ENCODE measurements at places on chromosomes 4 and X. TPM values are rescaled to one million over a fixed set of nuclear protein-coding genes. Genes with fewer than 3 reads are reported as not detected.

MAGEB17 gene
- total RNA-seq = not detected

VEGFD gene
- total RNA-seq = not detected

EMCN gene
- not detected for total RNA-seq

DNA sequence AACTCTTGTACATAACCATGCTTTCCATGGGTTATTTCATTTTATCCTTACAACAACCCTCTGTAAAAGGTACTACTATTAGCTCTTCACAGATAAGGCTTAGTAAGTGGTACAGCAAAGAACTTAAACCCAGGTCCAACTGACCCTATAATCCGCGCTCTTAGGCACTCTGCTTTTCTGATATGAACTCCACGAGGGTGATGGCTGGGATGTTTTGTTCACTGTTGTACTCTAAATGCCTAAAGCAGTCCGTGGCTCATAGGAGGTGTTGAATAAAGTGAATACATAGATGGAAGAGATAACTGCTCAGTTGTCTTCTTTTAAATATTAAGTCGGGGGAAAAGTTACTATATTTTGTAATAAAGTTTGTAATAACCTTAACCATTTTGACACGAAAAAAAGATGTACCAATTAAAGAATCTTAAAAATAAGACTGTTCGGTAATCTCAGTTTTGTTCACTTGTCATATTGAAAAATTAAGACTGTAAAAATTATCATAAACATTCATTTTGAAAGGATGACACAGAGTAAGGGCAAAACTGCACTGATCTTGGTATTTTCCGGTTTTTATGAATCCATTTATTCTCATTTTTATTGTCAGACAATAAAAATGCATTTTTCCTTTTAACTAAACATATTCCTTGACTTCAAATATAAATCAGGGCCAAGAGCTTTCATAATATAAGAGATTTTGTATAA, 166.5 kb downstream of the FBXW7 start:
- peaks cover 6% of the 10 kb centered on the region for H3K36me3 ChIP-seq
- no peak overlapping the region for H3K4me3 ChIP-seq
- no peak overlapping the region for H3K27ac ChIP-seq
- no peak for DNase-seq
- no peaks in the 10 kb centered on the region for H3K4me1 ChIP-seq

DNA sequence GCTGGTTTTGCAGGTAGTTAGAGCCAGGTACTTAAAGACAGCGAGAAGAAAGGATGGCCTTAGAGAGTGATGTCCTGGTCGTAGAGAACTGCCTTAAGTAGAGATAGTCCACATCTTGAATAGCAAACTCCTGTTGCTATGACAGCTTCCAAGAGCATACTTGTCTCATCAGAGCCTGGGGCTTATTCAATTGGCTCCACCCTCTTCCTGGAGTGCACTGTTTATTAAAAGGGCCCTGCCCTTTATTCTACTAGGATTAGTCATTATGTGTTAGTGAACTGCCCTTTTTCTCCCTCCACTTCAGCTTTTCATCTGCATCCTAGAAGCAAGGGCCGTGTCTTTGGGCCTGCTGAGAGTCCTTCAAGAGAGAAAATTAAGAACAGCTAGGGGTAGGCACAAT, 94.5 kb upstream of the EOLA2 start:
- no peaks in the 10 kb centered on the region for H3K4me1 ChIP-seq
- no peaks in the 10 kb centered on the region for H3K27me3 ChIP-seq
- H3K4me3 ChIP-seq = no peak overlapping the region
- DNase-seq = no peak

DNA sequence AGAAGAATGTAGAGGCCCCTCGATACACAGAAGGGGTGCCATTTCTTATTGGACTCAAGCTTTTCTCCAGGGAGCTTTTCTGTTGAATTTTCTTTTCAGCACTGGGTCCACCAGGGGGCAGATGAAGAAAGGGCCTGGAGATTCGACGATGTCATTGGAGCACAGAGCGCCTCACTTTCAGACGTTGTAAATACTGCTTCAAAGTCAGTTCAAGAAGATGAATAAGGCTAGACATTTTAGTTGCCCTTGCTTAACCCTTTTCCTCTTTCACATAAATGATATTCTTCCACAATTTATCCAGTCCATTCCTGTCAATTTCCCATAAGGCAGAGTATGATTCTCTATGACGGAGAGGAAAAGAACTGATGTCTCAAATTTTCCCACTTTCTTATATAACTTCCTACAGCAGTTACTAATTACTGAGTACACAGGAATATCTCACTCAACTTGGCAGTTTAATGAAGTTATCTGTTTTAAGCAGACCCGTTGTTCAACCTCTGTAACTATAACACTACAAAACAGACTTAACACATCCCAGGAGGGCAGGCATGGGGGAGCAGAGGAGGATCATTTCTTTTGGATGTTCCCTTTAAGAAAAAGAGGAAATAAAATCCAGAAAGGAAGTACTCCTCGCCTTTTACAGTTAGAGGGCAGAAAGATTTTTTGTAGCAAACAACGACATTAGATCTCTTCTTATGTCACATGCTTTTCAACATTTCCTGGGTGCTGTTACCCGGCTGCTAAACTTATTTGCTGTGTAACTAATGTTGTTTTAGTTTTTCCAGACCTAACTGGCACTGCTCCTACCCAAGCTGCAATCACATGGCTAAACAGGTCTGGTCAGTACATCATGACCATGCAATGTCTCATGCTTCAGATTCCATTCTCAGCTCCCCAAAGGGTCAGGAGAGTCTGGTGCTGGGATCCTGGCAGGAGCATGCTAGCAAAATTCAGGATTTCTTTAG, 12.2 kb upstream of the CENPU start:
- H3K4me3 ChIP-seq = no peak overlapping the region
- H3K4me1 ChIP-seq = no peaks in the 10 kb centered on the region
- H3K27me3 ChIP-seq = no peaks in the 10 kb centered on the region
- no peaks in the 10 kb centered on the region for H3K36me3 ChIP-seq
- peak overlapping the region; percentile 30 for H3K27ac ChIP-seq

GRCh38 chr4:109820563-109820962, 5.0 kb downstream of the GAR1 start:
- no peak overlapping the region for H3K4me3 ChIP-seq
- H3K27ac ChIP-seq = no peak overlapping the region
- no peaks in the 10 kb centered on the region for H3K27me3 ChIP-seq
- DNase-seq = no peak

DNA sequence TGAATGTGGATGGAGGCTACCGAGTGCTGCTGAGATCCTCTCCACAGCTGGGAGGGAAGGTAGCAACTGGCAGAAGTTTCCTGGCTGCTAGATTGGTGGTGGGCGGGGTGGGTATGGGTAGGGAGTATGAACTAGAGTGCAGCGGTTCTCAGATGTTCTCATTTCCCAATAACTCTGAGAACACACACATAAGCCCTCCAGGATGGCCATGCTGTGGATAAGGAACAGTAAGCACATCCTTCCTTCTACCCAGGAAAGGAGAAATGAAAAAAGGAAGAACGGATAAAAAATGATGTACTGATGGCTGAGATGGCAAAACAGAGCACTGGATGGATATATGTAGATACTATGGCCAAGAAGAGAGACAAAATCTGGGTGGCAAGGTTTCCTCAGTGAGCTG, 116.0 kb downstream of the ZNF827 start:
- no peak for DNase-seq
- H3K27ac ChIP-seq = no peak overlapping the region
- no peaks in the 10 kb centered on the region for H3K27me3 ChIP-seq
- no peak overlapping the region for H3K4me3 ChIP-seq
- H3K4me1 ChIP-seq = no peaks in the 10 kb centered on the region

DNA sequence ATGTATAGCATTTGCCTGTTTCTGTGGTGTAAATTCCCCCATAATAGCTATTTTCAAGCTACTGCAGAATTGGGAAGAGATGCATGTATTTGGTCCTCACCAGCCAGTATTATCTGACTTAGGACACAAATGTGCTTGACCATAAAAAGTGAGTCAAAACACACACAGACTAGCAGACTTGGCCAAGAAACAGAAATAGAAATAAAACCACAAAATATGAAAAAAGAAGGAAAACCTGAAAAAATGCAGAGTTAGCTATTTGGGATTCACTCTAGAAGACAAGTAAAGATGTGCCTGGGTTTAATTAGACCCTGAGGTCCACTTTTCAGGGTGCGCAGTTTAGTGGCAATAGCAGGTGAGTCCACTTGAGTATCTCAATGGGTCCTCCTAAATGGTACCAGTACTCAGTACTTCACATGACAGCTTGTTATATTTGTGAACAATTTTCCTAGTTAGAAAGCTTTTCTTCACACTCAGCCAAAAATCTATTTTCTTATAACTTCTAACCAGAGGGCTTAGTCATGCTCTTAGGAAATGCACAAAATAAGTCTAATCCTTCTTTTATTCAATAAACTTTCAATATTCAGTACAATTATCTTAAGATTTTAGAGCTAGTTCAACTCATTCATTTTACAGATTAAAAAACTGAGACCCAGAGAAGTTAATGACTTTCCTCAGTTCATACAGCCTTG, 108.7 kb upstream of the JADE1 start:
- H3K4me1 ChIP-seq = no peaks in the 10 kb centered on the region
- no peak overlapping the region for H3K4me3 ChIP-seq
- H3K27ac ChIP-seq = no peak overlapping the region
- no peak for DNase-seq
- no peaks in the 10 kb centered on the region for H3K27me3 ChIP-seq
